ENCODE measurements at places on chromosomes 11 and 22.

DNA sequence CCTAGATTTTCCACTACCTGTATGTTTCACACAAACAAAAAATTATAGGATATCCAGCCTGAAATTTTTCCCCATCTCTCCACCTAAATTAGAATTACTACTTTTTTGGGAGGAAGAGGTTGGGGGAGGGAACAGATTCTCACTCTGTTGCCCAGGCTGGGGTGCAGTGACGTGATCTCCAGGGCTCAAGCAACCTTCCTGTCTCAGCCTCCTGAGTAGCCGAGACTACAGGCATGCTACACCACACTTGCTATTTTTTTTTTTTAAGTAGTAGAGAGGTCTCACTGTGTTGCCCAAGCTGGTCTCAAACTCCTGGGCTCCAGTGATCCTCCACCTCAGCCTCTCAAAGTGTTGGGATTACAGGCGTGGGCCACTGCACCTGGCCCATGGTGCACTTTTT is 9.5 kb downstream of the JAML start:
- DNase-seq: no peak

DNA sequence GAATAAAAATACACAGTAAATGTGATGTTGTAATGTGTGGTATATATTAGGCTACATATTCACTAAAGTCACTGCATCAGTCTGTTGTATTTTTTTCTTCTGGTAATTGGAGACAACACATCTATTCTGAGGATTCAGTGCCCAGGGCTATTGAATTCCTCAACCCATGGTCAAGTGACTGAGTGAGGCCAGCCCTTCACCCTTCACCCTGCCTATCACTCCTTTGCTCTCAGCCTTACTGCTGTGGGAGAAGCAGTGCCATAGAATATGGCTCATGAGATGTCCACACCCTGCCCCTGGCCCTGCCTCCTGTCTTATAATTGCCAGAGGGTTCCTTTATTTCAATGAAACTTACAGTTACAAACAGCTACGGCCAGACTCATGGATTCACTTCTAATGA is 295.6 kb downstream of the NTM start:
- DNase-seq: no peak

GRCh38 chr11:61730240-61730994 is 22.0 kb upstream of the MYRF start:
- DNase-seq: no peak

DNA sequence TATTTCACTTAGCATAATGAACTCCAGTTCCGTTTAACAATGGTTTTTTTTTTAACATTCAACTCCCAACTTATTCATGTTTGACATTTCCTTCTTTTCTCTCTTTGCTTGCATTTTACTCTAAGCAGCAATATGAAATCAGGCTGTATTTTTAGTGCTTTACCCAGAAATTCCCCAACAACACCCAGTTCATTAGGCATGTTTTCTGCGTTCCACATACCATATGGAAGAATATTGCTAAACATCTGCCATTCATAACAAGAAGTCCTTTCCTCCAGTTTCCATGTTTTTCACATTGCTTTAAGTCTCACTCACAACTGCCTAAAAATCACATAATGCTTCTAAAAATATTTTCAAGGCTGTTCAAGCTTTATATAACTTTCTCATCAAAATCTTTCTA is 45.8 kb downstream of the PLAAT5 start:
- DNase-seq: no peak

GRCh38 chr11:55457641-55458040 is 89.9 kb downstream of the OR4A15 start:
- DNase-seq: no peak

DNA sequence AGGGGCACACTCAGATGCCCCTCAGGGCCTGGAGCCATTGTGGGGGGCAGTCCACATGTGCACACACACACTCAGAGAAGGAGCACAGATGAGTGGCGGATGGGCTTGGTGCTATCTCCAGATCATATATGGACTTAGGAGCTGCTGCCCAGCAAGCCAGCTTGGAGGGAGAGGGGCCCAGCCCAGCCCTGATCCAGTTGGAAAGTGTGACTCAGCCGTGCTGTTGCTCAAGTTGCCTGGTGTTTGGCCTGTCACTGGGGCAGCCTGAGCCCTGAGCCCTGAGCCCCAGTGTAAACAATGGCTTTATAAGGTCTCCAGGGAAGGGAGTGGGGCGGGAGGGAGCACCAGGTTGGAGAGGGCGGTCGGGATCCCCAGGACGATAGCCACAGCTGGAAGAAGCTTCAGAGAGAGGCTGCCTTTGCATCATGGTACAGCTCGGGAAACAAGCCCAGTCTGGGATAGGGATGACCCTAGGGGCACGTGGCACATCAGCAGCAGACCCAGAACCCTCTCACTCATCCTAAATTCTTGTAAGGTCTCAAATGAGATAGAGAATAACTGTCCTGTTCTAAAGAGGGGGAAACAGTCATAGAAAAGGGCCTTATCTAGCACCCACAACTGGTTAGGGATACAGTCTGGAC is 4.8 kb downstream of the SELENOM start:
- no peak for DNase-seq

GRCh38 chr22:46362203-46362933 is 26.9 kb downstream of the TRMU start:
- DNase-seq: no peak

GRCh38 chr11:125201525-125202141 is 37.1 kb downstream of the PKNOX2 start:
- DNase-seq: no peak

DNA sequence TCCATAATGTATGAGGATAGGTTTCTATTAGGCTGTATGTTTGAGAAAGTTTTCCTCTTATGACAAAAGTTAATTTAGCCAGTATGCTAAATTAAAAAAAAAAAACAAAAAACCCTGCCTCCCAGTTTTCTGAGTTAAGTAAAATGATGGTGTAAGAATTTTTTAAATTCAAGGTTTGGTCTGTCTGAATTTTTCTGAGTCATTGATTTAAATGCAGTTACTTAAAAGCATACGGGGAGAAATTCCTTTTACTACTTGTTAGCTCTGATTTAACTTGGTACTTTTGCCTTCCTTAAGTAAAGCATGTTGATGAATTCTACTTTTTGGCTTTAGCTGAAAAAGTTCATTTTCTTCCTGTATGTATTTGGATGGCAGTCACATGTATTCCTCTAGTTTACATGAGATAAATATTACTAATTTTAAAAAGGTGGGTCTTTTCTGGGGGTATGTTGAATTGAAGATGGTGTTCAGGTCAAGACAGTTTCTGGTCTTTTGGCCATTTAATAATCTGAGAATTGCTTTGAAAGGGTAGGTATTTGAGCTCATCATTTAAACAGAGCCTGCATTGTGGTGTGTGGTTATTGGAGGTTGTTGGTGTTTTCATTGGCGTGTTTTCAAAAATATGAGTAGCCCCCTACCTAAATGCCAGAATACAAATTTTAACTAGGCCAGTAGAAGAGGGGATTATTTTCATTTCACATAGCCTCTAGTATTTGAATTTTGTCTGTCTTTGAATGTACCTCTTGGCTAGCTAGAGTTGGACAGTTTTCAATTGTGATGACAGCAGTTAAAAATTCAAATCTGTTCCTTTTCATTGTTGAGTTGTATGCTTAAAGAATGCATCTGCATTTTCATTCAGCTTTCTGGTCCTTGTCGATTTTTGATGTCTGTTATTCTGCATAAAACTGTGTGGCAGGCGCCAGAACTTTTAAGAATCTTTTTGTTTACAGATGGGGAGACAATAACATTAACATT is 64.7 kb downstream of the MTMR3 start:
- DNase-seq: no peak

DNA sequence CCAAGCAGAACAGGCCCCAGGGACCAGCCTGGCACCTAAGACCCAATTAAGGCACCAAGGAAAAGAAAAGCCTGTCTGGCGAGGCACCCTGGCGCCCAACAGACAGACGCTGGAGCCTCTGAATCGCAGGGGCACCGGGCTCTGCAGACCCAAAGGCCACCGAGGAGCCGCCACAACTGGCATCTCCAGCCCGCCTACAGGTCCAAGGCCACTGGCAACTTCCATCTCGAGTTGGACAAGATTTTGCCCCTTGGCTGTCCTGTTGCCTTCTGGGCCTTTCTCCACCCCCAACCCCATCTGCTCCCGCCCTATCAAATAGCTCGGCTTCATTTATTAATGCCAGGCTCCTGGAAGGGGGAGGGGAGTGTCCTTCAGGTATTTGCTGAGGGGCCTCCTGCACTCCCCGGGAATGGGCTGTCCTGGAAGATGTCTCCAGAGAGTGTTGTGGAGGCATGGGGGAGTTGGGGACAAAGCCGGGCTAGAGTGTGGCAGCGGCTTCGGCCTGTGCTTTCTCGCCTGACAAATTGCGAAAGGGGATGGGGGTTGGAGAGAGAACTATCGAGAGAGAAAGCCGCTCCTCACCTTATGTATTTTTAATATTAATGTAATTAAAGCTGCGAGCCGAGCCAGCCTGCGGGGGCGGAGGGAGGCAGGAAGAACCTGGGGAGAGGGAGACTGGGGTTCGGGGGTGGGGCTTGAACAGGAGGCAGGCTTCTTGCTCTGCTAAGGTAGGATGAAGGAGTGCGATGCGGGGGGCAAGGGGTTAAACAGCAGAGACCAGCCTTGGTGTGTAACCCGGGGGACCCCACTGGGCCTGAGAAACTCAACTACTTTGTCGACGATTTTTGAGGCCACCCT is 2.0 kb downstream of the DSCAML1 start:
- DNase-seq: no peak

DNA sequence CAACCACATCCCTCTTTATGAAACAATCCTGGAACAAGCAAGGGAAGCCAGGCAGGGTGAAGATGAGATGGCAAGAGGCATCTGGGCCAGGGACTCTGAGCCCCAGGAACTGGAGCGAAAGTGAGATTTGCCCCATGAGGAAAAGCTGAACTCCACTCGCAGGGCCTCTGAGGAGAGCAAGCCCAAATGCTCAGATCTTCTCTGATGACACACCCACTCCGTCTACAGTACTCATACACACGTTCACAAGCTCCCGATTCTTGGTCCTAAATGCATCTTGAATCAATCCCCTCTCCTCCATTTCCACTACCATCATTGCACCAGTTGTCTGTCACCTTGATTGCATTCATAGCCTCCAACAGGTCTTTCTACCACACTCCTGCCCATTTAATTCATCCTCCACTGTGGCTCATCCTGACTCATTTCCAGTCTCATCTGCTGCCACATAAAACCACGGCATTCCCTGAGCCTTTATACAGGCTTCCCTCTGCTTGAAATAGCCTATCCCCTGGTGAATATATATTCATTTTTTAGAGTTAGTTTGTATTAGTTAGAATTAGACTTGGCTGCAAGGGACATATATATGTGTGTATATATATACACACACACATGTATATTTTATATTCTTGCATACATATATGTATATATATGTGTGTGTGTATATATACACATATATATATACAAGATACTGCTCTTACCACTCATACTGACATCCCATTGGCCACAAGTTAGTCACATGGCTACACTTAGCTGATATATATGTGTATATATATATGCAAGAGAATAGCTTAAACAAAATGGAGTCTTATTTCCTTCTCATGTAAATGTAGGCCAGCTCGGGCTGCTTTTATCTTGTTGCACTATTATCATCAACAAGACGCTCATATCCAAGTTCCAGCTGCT is 1.4 kb upstream of the APOA5 start:
- DNase-seq: no peak

- DNase-seq: no peak
Observed at GRCh38 chr11:21411597-21411996, 742.2 kb downstream of the NELL1 start.
